ENCODE measurements at places on chromosomes 6 and 20.

- no peak for DNase-seq
These were observed 21.9 kb downstream of the SPATA2 start for GRCh38 chr20:49893242-49894072.

GRCh38 chr6:150118203-150118602 lies 24.6 kb upstream of the PPP1R14C start:
- DNase-seq, result no peak

DNA sequence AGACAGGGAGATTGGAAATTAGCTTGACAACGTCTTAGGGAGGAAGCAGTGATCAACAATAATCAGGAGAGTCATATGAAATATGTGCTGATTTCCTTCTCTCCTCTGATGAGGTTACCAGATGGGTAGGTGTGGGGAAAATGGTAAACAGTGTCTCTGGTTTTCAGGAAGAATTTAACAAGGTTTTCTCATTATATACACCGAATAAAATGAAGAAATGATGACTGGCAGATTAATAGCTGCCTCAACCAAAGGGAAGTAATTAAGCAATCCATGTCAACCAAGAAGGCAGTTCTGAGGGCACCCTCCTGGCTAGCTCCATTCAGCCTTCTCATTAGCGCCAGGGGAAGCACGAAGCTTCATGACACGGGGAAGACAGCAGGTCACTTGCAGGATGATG lies 12.7 kb upstream of the RAMACL start:
- no peak for DNase-seq

- no peak for DNase-seq
These were observed 609.5 kb upstream of the ARID1B start for GRCh38 chr6:156167625-156168071.

DNA sequence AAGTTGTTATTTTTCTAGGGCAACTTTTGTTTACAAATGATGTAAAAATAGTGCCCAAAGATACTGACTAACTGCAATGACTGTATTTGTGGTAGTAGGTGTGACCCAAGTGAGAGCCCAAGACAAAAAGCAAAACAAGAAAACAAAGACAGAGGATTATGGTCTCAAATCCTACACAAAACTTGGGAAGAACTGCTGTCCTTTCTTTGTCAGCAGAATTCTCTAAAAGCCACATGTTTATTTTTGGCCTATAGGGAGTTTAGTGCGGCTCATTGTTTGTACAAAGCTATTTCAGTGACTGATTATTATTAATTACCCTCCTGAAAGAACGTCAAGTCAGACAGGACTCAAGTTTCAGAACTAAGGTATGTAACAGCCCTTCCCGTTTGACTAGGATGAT lies 509.2 kb upstream of the SLC35B3 start:
- DNase-seq, result no peak

- no peak for DNase-seq
These were observed 37.3 kb upstream of the APCDD1L start for GRCh38 chr20:58552366-58552934.

DNA sequence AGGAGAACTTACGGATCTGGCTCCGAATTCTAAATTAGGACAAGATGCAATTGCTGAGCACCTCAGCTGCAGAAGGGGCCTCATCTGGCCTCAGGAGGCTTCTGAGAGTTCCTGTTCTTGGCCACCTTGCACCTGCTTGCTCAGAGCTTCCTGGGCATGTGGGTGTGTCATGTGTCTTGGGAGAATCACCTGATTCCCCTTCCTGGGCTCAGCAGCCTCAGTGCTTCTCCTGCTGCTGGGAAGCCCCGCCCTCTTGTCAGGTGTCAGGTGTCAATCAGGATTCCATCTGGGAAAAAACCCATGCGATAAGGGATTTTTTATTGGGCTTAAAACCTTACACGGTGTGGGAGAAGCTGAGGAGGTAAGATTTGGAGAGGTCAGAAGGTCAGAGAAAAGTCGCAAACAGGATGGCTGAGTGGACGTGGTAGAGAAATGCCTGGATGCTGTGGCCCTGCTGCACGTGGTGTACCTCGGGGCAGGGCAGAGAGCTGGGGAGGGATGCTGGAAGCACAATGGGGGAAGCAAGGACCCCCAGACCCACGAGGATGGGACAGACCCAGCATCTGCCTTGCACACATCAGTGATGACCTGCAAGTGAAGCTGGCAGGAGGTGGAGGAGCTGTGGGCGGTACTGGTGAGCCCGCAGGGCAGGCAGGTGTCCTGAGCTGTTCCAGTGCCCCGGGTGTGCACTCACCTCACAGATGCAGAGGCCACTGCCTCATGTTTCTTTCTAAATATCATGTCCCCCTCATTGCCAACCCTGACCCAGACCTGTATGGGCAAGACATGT lies 170.8 kb downstream of the CDH4 start:
- no peak for DNase-seq

DNA sequence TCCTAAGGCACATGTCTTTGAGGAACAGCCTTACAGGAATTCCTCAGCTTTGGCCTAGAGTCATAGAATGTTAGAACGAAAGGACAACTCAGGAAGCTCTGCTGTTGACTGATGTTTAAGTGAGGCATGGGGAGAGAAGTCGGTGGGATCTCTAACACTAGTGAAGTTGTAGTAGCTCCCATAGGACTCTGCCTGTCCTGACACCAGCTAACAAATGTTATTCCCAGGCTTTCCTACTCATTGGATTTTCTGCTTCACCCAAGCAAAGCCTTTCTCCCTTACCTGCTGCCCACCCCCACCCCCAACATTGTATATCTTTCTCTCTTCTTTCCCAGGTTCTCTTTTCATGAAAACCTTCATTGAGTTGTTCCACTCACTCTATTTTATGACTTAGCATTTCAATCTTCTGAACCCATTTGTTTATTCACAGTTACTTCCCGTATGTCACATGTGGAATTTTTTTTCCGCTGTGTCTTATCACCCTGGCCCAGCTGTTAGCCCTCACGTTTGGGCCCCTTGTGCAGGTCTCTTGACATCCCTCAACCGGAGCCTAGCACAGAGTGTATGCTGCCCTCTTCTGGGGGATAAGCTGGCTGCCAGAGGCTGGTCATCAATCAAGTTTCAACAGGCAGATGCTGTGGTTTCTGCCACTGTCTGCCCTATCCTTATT lies 39.2 kb upstream of the RNF8 start:
- peak; percentile 36 for DNase-seq

DNA sequence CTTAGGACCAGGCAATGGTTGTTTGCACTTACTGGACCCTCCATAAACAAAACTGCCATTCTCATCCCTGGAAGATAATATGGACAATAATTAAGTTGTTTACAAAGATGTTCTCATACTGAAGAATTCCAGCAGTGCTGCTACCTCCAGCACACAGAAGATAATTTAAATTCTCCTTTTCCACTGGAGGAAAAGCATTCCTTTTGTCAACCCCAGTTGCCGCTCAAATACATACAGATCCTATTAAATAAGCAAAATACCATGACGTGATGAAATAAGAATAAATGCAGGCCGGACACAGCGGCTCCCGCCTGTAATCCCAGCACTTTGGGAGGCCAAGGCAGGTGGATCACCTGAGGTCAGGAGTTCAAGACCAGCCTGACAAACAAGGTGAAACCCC lies 54.5 kb upstream of the IPCEF1 start:
- DNase-seq, result no peak

GRCh38 chr6:95784869-95785268 lies 207.5 kb downstream of the MANEA start:
- no peak for DNase-seq

DNA sequence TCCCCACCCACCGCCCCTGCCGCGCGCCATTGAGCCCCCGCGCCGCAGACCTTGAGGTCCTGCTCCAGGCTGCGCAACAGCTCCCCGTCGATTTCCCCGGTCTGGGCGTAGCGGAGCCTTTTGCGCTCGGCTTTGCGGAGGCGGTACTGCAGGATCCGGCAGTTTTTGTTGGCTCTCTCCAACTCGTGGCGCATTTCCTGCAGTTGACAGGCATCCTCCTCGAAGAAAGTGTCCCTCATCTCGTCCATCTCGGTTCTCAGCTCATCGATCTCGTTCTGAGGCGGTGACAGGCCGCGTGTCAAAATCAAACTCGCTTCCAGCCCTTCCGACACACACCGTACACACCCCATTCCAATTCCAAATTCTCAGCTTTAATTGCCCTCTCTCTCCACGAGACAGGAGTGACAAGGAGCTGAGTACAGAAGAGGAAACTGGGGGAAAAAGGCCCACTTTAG lies 4.3 kb downstream of the MTCL3 start:
- peak; percentile 74 for DNase-seq

- no peak for DNase-seq
These were observed 35.6 kb upstream of the PNRC1 start for GRCh38 chr6:89045011-89045387.

Data from nephron progenitor cell (in vitro differentiated cells).